BJ (cell line): ENCODE measurements at places on chromosomes 6 and 20.

DNA sequence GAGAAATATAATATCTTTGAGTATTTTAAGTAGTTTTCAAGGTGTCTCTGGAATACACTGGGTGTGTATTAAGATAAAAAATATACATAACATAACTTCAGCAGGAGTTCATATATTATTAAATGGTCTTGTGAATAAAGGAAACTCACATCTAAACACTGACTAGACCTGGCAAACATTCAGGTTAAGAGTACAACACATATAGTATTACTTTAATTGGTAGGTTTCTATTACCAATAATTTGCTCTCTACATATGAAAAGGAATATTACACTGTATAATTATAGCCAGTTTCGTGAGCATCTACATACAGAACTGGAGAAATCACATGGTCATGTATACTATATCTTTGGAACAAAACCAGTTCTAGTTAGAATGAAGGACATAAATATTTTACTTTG is 8.7 kb downstream of the NCOA5 start:
- DNase-seq: no peak

DNA sequence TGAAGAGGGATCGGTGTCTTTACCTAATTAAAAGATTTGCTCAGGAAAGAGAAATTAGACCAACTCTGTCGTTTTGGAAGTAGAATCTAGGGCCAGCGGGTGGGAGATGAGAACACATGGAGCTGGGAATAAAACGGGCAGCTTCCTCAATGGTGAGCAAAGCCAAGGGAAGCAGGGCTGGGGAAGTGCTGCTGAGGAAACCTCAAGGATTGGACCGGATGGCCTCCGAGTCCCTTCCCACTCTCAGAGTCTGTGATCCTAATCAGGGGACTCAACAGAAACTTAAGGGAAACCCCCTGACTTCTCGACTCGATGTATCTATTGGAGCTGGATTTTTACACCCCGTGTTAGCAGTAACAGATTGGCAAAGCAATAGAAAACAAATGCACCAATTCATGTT is 10.8 kb downstream of the GCNT2 start:
- no peak for DNase-seq

DNA sequence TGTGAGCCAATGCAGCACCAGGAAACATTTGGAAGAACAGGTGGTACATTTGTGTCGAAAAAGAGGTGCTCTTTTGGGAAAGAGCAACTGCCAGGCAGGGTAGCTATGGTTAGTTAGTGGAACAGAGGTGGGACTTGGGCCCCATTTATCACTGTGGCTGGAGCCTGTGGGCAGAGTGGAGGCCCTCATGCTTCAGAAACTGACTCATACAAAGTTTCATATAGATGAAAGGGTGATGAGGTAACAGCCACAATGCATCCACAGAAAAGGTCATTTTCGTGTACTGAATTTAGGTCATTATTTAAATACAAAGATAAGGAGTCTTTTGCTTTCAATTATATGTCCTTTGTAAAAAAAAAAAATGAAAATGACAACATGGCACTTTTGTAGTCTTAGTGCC is 76.4 kb upstream of the HS3ST5 start:
- DNase-seq: no peak

- no peak for DNase-seq
Measured at GRCh38 chr20:32480371-32481241, 104.5 kb downstream of the NOL4L start.

- no peak for DNase-seq
Measured at GRCh38 chr6:14224359-14225103, 107.0 kb downstream of the CD83 start.

DNA sequence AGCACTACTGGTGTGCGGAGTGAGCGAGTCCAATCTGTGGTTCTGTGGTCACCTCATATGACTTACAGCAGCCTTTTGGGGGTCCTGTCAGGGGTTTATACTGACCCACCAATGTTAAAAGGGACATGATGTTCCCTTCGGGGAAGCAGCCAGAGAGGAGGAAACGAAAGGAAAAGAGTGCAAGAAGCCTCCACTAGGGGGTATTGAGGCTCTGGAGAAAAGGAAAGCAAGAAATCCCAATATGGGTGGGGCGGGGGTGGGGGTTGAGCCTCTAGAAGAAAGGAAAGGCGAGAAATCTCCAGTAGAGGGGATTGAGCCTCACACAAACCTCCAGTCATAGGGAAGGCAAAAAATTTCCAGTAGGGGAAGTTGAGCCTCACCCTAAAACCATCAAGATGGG is 249.3 kb upstream of the ECI2 start:
- DNase-seq: no peak

GRCh38 chr6:145863366-145863765 is 48.8 kb upstream of the FBXO30 start:
- no peak for DNase-seq

DNA sequence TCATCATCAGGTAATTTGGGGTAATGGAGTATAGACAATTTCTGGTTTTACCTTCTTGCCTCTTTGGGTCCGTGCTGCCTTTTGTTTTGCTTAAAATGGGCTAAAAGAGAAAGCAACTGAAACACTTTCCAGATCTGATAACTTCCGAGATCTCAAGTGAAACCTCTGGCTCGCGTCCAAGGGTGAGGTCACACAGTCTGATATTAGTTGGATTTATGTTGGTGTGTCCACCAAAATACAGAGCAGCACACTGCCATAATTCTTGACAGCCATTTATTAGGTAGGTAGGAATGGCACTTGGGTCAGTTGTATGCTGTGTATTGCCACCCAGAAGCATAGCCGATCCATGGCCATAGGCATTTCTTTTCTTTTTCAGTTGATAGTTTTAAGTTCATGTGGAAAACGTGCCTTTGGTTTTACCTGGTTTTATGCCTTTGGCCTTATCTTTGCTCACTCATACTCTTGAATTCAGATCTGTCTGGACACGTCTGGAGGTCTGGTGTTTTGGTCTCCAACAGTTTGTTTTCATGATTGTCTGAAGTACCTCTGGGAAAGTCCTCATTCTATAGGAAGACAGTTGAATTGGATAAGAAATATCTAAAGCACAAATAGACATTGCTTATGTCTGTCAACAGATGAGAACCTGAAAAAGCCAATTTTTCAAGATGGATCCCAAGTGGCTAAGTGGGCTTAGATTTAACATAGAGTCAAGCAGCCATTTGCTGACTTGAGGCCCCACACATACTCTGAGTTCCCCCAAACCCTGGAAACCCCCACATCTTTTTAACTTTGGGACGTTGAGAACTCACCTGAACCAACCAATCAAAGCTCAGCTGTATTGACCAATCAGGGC is 320.8 kb downstream of the SOX4 start:
- no peak for DNase-seq

GRCh38 chr20:48889140-48889790 is 32.2 kb upstream of the ARFGEF2 start:
- no peak for DNase-seq

GRCh38 chr20:24502661-24503060 is 33.2 kb downstream of the SYNDIG1 start:
- no peak for DNase-seq

- DNase-seq: no peak
Measured at GRCh38 chr20:23918101-23918862, 38.7 kb upstream of the CST5 start.

DNA sequence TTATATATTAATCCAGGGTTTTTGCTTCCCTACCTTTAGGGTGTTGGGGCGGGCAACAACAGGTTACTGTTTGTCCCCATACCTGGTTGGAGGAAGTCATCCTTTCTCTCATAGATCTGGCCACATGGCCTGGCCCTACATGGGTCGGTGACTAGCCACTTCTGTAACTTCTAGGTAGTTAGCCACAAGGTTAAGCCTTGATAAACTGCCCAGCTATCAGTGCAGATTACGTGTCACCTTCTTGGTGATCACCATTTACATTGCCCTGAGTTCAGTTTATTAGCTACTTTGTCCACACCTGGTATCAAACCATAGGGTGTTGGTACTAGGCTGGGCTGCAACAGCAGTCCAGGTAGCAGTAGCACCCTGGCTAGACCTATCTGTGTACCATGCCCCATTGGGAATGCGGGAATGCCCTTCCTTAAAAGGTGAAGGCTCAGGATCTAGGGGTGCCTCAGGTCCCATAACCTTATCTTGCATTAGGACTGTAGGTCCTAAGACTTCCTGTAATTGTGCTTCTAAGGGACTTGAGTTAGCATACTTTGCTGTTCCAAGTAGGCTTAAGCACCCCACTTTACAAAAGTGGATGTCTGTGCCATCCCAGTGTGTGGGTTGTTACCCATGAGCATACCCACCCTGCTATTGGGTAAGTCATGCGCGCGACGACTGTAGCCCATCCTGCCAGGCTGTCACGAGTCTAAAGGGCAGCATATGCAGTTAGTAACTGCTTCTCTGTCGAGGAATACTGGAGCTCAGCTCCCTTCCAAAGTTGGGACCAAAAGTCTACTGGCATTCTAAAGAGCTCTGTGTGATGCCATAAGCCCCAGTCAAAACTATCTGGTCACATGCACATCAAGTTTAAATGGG is 5.2 kb downstream of the ZKSCAN3 start:
- no peak for DNase-seq

- DNase-seq: no peak
Measured at GRCh38 chr6:167112421-167112820, 10.5 kb upstream of the CCR6 start.

- no peak for DNase-seq
Measured at GRCh38 chr20:36924167-36925045, 27.1 kb downstream of the SAMHD1 start.

DNA sequence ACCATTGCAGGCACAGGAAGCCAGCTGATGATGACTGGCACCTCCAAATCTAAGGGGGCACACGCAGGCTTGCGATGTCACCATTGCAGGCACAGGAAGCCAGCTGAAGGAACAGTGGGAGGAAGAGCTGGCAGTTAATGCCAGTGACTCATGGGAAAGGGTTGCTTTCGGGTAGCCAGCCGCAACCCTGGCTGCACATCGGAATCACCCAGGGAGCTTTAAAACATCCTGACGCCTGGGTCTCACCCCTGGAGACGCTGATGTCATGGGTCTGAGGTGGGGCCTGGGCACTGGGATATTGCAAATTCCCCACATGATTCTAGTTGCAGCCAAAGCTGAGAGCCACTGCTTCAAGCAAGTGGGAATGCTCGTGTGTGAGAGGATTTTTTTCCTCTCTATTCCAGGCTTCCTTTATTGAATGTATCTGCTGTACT is 16.1 kb upstream of the CCN6 start:
- peak; percentile 86 for DNase-seq

- no peak for DNase-seq
Measured at GRCh38 chr6:8506126-8506525, 70.8 kb upstream of the SLC35B3 start.

GRCh38 chr20:51650685-51651134 is 108.2 kb upstream of the NFATC2 start:
- DNase-seq: no peak

DNA sequence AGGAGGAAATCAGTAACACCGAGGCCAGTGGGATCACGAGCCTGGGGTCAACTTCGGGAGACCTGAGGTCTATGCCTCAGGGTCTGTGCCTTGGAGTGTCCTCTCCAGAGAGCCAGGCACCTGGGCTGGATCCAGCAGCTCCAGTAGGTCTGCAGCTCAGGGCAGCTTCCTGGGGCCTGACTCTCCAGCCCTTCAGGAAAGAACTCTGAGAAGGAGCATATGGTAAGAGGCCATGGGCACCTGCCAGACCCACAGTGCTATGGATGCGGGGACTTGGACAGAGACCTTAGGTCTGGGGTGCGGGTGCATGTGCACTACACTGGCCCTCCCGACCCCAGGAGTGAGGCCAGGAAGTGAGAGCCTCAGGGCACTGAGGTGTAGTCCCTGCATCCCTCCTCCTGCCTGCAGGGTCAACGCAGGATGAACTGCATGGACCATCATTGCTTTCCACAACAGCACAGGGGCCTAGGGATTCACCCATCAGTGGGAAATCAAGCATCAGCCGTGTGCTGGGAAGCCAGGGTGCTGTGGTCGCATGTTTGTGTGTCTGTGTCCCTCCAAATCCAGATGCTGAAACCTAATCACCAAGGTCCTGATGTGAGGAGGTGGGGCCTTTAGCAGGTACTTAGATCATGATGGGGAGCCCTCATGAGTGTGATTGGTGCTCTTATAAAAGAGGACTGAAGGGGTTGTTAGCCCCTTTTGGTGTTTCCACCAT is 210.9 kb upstream of the CST7 start:
- no peak for DNase-seq

GRCh38 chr6:31403283-31404060 is at the start of gene MICA:
TSS of gene MICA (plus strand) at chr6:31403595. CDS start at chr6:31403633, 38 bp downstream.
- peak; percentile 44 for DNase-seq

GRCh38 chr6:100810015-100810414 is 71.1 kb downstream of the ASCC3 start:
- DNase-seq: no peak

DNA sequence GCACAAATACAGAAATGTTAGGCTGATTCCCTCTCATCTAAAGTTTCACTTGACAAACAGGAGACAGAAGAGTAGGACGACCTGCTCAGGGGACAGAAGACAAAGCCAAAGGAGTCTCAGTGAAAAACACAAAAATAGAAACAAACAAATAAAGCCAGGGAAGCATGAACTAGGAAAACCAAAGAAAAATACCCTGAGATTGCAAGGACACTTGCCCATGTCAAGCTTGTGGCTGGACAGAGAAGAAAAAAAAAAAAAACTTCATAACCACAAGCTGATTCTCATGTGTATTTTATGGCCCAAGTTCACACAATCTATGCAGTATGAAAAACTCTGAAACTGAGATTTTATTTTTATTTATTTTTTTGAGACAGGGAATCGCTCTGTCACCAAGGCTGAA is 85.6 kb upstream of the BEND6 start:
- no peak for DNase-seq

DNA sequence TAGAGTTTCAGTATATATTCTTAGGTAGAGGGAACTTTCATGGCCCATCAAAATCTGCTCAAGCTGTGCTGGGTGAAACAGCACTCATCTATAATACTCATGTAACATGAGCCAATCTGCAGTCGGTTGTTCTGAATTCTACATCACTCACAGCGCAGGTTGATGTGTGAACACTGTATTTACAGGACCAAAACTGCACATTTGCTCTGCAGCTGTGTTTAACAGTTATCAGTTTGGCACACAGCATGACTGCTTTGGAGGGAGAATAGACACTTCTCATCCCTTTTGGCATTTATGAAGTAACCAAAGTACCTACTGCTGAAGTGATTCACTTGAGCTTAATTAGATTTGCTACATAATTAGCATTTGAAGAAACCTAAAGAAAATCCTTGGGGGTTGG is 225.1 kb downstream of the BCKDHB start:
- DNase-seq: no peak

- no peak for DNase-seq
Measured at GRCh38 chr6:138467901-138468300, 31.4 kb downstream of the NHSL1 start.

GRCh38 chr6:144434308-144434990 is 149.3 kb downstream of the UTRN start:
- DNase-seq: peak; percentile 51

DNA sequence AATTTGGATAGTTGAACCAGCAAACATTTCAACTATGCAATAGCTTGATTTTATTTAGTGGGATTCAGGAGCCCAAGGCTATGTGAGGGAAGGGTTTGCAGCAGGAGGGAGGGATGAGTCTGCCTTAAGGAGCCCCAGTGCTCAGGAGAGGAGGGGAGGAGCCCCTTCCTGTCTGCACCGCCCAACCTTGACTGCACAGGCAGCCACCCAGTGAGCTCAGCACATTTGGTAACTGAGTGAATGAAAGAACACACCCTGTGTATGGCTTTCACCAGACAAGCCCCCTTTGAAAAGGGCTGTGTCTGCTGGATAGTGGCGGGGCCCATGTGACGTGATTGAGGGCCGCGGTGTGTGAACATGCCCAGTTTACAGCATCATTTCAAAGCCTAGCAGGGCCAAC is 17.0 kb downstream of the DACT2 start:
- DNase-seq: no peak

GRCh38 chr6:168640768-168641167 is 199.8 kb downstream of the SMOC2 start:
- no peak for DNase-seq
